ENCODE measurements at places on chromosomes 16 and 17.
A peak's percentile ranks its signal among the peaks of the same experiment; 100 is the strongest.

GRCh38 chr16:85296859-85297660 is 184.8 kb upstream of the CIBAR2 start:
- no peak for DNase-seq

- DNase-seq = peak; percentile 47
These were observed 634 bp downstream of the KANSL1 start for GRCh38 chr17:46192439-46193150.

GRCh38 chr17:78566947-78567346 is 10.2 kb downstream of the DNAH17 start:
- no peak for DNase-seq

GRCh38 chr17:18119938-18120337 is 11.4 kb downstream of the MYO15A start:
- DNase-seq = no peak

DNA sequence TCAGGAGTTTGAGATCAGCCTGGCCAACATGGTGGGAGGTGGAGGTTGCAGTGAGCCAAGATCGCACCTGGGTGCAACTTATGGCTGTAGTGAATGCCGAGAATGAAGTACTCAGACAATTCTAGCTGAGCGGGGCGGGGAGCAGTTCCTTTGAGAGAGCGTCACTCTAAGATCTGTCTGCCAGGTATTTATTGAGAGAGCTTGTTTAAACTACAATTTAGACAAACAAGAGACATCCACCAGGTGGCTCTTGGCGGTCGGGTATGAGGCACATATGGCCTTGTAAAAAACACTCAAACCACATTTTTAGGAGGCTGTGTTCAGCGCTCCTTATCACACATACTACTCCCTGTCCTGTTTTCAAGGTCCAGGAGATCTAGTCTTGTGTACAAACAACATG is 40.6 kb upstream of the CDH1 start:
- no peak for DNase-seq

- no peak for DNase-seq
These were observed 5.7 kb upstream of the PMP22 start for GRCh38 chr17:15270628-15271381.

GRCh38 chr16:85481206-85481605 is 131.9 kb upstream of the GSE1 start:
- no peak for DNase-seq

DNA sequence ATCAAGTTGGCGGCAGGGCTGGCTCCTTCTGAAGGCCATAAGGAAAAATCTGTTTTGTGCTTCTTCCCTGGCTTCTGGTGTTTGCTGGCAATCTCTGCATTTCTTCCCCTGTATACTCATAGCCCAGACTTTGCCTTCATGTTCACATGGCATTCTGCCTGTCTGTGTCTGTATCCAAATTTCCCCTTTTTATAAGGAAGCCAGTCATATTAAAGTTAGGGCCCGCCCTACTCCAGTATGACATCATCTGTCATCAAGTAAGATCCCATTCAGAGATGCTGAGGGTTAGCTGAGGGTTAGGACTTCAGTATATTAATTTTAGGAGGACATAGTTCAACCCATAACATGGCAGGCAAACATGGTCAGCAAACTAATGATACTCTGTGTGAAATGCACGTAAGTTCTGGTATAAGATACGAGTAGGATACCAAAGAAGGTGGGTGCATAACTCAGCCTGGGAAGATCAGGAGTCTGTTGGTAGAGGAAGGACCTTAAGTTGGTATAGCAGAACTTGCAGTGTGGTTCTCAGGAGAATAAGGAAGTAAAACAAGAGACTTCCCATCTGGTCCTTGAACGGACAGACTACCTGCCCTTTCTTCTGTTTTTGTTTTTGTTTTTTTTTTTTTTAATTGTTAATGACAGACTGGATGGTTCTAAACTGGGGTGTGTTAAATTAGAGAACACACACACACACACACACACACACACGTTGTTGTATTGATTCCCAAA is 13.9 kb downstream of the MAP2K6 start:
- no peak for DNase-seq

DNA sequence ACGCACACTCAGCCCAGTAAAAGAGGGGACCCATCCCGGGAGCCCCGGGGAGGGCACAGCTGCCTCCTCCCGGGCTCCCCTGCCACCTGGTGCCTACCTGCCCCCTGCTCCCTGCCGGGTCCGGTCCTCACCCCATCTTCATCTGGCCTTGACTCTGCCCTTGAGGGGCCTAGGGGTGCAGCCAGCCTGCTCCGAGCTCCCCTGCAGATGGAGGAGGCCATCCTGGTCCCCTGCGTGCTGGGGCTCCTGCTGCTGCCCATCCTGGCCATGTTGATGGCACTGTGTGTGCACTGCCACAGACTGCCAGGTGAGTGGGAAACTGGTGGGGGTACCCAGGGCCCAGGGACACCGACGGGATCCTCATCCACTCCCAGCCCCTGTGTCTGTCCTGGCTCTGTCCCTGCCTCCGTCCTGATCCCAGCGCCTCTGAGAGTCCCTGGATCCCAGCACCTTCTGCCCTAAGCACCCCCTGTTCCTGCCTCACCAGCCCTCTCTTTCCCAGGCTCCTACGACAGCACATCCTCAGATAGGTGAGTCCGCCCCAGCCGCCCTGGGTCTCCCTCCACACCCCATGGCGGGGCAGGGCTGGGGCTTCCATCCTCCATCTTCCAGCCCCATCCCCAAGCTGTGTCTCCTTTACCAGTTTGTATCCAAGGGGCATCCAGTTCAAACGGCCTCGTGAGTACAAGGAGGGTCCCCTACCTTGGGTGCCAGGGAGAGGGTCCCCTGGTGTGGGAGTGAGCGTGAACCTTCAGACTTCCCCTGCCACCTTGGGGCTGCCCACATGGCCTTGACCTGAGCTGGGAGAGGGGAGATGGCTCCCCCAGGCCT is 574 bp downstream of the LAT start:
- DNase-seq = no peak

- no peak for DNase-seq
These were observed 34.8 kb downstream of the SYCE1L start for GRCh38 chr16:77233799-77234519.

- DNase-seq = no peak
These were observed 4.9 kb downstream of the TIMM22 start for GRCh38 chr17:1001640-1002411.

DNA sequence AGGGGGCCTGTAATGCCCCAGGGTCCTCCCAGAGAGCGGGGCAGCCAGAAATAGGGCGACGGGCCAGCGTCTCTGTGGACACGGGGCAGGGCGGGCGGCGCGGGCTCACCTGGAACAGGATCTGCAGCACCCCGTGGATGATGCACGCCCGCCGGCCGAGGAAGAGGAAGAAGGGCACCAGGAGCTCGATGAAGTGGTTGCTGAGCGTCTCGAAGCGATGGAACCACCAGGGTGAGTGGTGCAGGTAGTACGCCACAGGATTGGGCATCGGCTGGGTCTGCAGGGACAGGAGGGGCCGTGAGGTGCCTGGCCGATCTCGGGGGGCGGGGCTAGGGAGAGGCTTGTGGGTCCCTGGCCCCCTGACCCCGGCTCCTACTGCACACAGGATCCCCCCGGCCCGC is 78.9 kb upstream of the GNG13 start:
- no peak for DNase-seq

DNA sequence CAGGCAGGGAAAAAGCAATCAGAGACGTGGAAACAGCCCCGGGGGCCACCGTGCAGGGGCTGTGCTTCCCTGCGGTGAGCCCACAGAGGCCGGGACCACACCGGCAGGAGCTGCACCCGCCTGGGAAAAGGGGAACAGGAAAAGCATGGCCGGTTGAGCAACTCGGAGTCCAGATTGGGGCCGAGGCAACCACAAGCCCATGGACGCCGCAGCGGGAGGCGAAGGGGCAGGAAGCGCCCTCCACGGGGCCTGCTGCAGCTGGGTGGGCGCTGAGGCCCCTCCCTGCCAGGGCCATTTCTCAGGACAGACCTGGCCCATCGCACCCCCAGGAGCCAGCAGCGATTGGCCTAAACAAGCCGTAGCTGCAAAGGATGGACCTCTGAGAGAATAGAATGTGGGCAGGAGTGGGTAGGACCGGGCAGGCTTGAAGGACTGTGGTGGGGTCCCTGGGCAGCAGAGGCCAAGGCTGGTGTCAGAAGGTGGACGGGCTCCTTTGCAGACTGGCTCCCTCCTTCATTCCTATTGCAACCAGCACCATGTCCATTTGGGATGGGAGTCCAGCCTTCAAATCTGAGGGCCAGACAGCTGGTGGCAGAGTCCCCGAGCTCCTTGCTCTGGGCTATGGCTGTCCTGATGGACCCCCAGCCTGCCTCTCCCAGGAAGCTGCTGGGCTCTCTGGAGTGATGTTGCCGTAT is 30.4 kb downstream of the COX4I1 start:
- no peak for DNase-seq

DNA sequence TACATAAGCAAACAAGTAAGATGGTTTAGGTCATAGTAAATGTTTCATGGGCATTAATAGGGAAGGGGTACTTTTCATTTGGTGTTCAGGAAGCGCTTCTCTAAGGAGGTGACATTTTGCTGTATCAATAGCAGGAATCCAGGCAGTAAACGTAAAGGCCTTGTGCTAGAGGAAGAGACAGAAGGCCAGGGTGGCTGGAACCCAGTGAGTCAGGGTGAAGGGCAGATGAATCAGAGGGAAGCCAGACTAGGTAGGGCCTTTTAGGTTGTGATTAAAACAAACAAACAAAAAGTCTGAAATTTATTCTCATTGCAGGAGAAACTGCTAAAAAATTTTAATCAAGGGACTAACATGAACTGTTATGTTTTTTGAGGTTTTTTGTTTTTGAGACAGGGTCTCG is 6.5 kb downstream of the BMERB1 start:
- DNase-seq = no peak

GRCh38 chr16:52296076-52296475 is 250.9 kb downstream of the TOX3 start:
- DNase-seq = no peak

DNA sequence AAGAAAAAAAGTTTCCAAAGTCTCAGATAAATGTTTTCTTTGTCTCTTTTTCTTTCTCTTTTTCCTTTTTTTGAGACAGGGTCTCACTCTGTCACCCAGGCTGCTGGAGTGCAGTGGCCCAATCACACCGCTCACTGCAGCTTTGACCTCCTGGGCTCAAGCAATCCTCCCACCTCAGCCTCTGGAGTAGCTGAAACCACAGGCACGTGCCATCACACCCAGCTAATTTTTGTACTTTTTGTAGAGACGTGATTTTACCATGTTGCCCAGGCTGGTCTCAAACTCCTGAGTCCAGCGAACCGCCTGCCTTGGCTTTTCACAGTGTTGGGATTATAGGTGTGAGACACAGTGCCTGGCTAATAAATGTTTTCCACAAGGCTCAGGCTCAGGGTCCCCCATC is 53.3 kb upstream of the KSR1 start:
- DNase-seq = no peak

GRCh38 chr17:7329997-7330637 is 982 bp upstream of the NEURL4 start:
- DNase-seq = peak; percentile 51

GRCh38 chr17:78804777-78805176 is 22.7 kb upstream of the CYTH1 start:
- no peak for DNase-seq

GRCh38 chr16:17219991-17220390 is 250.8 kb downstream of the XYLT1 start:
- no peak for DNase-seq

GRCh38 chr16:88308441-88309173 is 74.2 kb upstream of the ZNF469 start:
- no peak for DNase-seq

DNA sequence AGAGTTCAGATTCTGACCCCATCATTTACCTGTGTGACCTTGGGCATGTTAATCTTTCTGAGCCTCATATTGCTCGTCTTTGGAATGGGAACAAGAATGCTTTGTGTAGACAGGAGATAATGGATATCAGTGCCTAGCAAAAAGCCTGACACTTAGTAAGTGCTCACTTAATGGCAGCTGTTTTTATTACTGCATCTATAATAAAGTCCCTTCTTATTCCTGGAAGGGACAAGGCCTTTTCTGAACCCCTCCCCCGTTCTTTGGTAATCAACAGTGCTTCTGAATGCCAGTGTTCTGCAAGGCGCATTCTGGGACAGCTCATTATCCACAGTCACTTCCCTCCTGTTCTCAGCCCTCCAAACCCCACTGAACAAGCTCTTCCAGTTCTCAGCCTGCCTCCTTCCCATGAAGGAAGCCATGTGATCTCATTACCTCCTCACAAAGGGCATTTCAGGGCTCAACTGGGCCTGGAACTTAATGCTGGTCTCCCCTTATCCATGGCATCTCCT is 25.1 kb upstream of the SUPT4H1 start:
- no peak for DNase-seq

DNA sequence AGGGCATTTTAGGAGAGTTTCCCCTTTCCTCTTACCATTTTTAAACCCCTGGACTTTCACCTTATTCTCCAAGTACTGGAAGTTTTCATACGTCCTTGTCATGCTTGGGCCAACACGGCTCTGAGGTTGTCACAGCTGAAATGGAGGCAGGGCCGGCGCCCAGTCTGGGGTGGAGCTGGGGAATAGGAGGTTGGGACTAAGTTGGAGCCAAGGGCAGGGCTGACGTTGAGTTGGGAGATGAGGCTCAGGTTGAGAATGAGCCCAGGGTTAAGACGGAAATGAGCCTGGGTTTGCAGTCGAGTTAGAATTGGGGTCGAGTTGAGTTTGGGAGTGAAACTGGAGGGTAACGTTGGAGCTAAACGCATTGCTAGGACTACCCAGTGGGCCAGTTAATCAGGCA is 1.3 kb downstream of the CLEC10A start:
- no peak for DNase-seq

GRCh38 chr17:29617481-29618271 is 5.0 kb downstream of the CORO6 start:
- DNase-seq = peak; percentile 78

DNA sequence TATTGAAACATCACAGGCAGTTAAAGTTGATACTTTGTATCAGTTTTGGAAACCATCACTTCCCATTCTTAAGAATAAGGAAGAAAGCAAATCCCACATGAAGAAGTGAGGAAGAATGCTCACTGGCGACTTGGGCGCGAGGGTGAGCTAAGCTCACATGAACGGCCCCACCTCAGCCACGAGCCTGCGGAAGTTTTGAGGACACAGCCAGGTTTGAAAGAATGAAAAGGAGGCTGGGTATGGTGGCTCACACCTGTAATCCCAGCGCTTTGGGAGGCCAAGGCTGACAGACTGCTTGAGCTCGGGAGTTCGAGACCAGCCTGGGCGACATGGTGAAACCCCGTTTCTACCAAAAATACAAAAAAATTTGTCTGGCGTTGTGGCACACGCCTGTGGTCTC is 110.3 kb upstream of the CHMP6 start:
- no peak for DNase-seq

DNA sequence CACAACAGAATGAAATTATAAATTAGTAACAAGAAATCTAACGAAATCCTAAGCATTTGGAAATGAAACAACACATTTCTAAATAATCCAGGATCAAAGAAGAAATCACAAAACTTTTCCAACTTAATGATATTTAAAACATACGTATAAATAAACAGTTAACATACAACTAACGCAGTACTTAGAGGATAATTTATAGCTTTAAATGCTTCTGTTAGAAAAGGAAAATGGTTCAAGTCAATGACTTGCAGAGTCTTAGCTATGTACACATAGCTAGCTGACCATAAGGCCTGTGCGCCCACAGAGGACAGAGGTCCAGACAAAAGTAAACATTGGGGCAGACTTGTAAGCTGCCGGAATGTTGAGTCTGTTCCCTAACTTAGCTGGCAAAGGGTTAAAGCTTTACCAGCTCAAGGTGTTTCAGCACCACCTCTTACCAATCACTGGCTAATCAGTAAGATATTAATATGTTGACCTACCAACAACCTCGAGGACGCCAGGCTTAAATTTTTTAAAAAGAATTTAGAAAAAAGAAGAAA is 84.6 kb downstream of the PARN start:
- DNase-seq = no peak

GRCh38 chr17:10058921-10059683 is 139.3 kb downstream of the GAS7 start:
- no peak for DNase-seq

Data from stimulated activated CD4-positive, alpha-beta T cell treated with anti-CD3 and anti-CD28 coated beads, Interleukin-15, amount 100 ng/mL, for 1 hour (primary cell).